ENCODE measurements at places on chromosomes 13 and 19. TPM values are rescaled to one million over a fixed set of nuclear protein-coding genes. Genes with fewer than 3 reads are reported as not detected.

CCL25 gene
- not detected for total RNA-seq

ZNF559 gene
- 5.3 TPM for total RNA-seq

B3GNT8 gene
- total RNA-seq: 0.11 TPM

PRRG2 gene
- 0.73 TPM for total RNA-seq

IL4I1 gene
- total RNA-seq: 1.1 TPM

NAPSA gene
- 1.8 TPM for total RNA-seq

JAK3 gene
- total RNA-seq: 0.13 TPM

ANGPTL4 gene
- 60.0 TPM for total RNA-seq

NANOS3 gene
- 3.9 TPM for total RNA-seq

ZNF728 gene
- total RNA-seq: not detected

ZNF709 gene
- 0.04 TPM for total RNA-seq

CGB8 gene
- total RNA-seq: 2.1 TPM

CGB3 gene
- total RNA-seq: not detected

Measured in A549 treated with CpdA at 1 μM for 4 hours (cell line).